Activated CD4-positive, alpha-beta T cell treated with anti-CD3 and anti-CD28 coated beads, Interleukin-2, amount 50 U/mL, for 1 hour (primary cell): ENCODE measurements at places on chromosomes 1 and 21.

DNA sequence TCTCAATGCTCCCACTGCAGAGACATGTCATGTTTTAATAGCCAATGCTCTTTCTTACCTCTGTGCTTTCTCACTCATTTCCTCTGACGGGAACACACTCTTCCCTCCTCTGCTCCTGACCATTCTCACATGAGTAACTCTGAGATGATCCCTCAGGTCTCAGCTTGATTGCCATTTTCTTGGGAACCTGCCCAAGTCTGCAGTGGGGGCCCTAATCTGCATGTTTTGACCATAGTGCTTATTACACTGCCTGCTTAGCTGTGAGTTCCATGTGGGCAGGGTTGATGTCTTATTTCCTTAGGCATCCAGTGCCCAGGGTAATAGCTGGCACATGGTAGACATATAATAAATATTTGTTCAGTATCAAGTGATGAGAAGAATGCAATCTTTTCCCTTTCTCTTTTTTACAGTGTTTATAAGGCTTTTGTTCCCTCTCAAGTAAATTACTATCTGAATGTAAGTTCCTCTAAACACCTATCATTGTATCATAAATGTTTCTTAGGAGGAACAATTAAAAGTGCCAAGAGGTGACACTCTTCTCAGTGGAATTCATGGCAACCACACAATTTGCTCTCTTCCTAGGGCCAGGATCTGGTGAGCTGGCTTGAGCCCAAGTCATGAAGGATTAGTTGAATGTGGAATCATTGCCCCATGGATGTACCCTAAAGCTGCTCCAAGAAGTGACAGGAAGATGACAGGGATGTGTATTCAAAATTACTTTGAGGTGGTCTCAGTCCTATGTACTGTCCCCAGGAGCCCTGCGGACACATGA, 485.4 kb upstream of the USP24 start:
- DNase-seq, result no peak

DNA sequence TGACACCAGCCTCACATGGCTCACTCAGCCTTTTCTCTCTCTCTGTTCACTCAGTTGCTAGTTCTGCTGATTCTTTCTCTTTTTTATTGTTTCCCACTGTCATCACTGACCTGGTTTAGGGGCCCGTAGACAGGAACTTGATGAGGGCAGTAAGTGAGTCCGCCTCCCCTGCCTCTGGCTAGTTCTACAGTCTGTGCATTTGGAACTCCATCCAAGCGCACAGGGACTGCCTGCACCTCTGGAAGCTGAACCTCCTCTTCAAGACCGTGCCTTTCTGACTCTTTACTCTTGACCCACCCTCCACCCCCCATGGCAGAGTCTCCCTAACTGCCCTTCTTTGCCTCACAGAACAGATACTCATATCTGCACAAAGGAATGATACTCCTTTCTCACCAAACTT, 4.2 kb downstream of the TENT5C start:
- DNase-seq, result no peak

GRCh38 chr1:246187834-246188372, 319.2 kb downstream of the SMYD3 start:
- no peak for DNase-seq

GRCh38 chr1:20233394-20233793, 47.1 kb upstream of the PLA2G2C start:
- no peak for DNase-seq

- DNase-seq, result no peak
Observed at GRCh38 chr1:205493241-205494085, 11.0 kb upstream of the CDK18 start.

DNA sequence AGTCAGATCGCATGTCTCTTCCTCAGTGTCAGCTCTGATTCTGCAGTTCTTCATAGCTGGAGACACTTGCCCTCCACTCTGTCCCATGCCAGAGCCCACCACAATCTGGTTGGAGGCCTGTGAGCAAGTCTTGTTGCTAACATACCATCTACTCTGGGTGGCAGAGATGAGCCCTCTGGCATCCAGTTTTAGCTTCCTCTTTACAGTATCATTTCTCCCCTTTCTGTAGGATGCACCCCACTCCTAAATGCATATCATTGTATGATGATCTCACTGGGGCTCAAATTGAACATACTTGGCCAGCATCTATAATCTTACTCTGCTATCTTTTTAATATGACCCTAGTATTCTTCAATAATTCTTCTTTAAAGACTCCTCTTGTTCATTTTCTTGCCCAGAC, 16.9 kb downstream of the PCNX2 start:
- no peak for DNase-seq

- no peak for DNase-seq
Observed at GRCh38 chr1:56188221-56188620, 391.1 kb downstream of the PLPP3 start.

GRCh38 chr21:45431781-45432572, 27.0 kb downstream of the COL18A1 start:
- DNase-seq, result no peak

DNA sequence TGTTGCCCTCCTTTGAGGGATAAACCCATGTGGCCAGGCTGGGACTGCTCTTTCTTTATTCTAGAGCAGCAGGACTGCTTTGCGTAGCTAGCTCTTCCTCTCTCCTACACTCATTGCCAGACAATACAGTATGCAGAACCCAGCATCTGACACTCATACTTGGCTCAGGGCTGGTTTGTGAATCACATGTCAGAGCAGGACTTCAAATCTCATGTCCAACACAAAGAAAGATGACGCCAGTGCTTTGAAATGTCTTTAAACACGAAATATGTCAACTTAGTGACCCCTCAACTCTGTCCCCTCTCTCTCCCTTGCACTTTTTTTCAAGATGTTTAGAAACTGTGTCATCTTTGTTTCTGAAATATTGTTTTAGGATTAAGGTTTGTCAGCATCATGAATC, 135.0 kb downstream of the TGFB2 start:
- no peak for DNase-seq

DNA sequence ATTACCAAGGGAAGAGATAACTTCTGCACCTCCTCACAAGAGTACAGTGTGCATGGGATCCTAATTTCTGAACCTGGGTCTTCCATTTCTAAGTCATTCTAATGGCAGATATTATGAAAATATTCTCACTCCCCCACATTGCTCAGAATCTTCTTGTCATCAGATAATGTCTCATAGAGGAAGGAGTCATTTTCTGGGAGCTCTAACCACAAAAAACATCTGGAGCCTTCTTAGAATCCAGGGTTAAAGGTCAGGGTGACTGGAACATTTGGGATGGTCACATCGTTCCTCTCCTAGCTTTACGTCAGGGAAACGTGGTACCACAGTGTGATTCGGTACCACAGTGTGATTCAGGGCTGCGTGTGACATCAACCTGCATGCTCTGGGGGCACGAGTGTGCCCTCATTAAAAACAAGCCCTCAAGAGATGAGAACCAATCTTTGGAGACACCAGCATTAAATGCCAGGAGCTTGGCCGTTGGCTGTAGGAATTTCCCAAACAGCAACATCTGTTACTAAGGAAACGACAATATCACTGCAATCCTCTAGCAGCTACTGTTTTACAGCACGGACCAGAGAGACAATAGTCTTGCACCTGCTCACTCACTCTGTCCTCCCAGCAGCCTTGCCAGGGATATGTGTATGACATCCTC, 179.1 kb downstream of the PSMG1 start:
- no peak for DNase-seq

DNA sequence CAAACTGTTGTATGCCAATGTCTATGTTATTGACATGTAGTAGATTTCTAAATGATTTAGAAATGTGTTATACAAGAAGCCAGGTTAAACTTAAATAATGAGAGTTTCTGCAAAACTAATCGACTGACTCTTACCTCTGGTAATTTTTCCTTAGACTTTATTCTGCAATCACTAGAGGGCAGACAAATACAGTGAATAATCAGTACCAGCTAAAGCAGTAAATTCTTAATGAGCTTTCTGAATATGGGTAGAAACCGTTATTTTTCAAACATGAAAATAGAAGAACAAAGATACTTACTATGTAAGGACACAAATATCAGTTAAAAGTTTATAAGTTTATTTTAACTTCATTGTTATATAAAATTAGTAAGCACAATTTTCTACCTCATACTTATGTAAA, 97.9 kb upstream of the RGS1 start:
- DNase-seq, result no peak

GRCh38 chr1:156513185-156513584, 12.6 kb upstream of the MEF2D start:
- DNase-seq, result no peak

DNA sequence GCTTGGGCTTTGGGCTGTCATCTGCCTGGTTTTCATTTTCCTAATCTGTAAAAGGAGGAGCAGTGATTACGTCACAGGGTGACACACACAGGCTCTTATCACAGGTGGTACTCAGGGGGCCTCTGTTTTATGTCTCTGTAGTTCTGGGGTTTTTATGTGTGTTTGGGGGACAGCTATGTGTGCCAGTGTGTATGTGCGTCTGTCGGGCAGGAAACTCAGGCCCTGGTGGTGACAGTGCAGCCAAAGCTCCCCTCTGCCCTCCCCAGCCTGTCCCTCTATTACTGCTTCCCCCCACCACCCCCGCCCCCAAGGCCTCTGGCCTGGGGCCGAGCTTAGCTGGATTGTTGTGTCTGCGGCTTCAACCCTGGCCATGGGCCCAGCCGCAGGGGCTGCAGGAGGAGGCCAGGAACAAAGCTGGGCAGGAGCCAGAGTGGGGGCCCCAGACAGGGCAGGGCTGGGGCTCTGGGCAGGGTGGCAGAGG, 13.3 kb downstream of the MFAP2 start:
- no peak for DNase-seq

- no peak for DNase-seq
Observed at GRCh38 chr1:15364740-15365139, 44.9 kb upstream of the EFHD2 start.

DNA sequence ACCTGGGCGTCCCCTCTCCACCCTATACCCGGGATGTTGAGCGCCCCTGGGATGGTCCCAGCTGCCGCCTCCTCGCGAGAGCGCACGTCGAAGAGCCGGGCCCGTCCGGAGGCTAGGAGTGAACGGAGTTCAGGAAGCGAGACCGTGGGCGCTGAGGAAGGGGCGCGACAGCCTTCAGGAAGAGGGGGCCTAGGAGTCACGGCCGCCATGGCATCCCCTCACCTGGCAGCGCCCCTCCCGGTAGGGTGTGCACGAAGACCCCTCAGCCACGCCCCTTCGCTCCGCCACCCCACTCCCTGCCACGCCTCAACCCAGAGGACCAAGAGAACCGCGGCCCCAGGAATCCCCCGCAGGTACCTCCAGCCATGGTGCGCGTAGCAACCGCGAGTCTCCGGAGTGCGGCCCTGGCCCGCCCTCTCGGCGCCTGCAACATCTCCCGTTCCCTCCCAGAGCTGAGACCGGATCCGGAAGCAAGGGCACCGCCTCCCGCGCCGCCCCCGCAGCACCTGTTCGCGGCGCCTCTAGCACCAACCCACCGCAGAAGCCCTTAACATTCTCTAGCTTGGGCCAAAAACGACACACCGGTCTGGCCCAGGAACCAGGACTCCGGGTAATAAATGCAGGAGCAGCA, at the start of gene TSTD1:
Gene TSTD1, minus strand, starts transcription at position 442 of the 631 bp plus-strand sequence. Its CDS starts 75 bp downstream, at position 367.
- DNase-seq, result peak; percentile 83

DNA sequence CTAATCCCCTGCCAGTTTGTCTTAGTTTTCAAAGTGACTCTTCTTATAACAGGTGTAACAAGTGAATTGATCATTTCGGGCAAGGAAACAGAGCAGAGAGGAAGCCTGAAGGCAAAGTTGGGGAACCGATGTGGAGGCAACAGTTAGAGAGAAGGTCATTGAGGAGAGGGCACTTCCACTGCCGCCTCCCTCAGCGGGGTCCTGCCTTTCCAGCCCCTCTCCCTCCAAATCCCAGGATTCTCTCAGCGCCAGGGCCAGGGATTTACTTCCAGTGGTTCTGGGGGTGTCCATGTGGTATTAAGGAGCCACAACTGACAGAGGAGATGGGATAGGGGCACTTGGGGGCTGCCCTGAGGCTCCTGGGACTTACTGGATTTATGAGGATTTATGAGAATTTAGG, 39.7 kb upstream of the PDE9A start:
- no peak for DNase-seq

GRCh38 chr1:158813164-158813563, 18.0 kb upstream of the MNDA start:
- DNase-seq, result no peak

DNA sequence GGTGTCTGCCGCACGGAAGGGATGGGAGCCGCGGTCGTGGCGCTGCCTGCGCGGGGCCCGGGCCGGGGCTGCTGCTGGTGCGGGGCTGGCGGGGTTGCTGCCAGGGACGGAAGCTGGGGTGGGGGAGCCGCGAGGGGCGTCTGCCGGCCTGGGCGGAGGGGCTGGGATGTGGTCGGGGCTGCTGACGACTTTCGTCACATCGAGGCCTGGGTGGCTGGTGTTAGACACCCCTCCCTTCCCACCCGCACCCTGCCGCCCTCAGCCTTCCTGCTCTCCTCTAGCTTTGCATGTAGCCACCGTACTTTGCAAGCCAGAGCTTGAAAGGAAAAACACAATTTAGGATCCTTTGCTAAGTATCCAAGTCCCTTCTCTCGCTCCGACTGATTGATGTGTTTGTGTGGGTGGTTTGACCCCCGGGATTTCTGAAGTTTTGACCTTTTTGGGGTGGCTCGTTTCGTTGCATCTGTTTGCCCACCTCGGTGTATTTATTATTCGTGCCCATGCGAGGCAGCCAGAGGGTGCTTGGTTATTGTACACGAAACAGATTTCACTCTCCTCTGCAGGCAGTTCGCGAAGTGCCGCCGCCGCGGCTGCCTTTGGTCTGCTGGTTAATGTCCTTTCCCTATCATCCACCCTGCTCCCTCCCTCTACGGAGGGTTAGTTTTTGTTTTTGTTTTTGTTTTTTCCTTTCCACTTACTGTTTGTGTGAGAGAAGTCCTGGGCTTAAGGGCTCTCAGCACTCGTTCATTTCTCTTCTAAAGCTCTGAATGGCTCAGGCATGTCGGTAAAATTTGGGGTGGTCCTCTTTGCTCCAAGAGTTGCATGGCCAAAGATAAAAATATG, 868 bp downstream of the C1orf21 start:
- peak; percentile 6 for DNase-seq

DNA sequence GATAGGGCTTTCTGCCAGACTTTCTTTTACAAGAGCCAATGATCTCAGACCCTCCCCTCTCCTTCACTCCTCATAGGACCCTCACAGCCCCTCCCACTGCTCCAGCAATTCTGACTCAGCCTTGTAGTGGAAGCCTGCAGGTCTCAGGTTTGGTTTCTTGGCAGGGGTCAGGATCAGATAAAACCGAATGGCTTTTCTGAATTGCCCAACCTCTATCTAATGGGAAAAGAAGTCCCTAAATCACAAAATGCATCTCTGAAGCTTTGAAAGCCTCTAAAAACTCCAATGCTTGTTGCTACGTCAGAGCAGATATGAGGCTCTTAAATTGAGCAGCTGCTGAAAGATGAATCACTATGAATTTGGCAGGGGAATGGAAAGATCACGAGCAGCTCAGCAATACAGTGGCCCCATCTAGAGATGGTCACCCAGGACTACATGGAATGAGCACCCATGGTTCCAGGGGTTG, 74.5 kb downstream of the NID1 start:
- no peak for DNase-seq
